ENCODE measurements at places on chromosomes 11 and 22. TPM values are rescaled to one million over a fixed set of nuclear protein-coding genes. Genes with fewer than 3 reads are reported as not detected.

The MAJIN gene
- not detected for total RNA-seq

GRCh38 chr22:30519842-30520425, 14.4 kb upstream of the SEC14L4 start:
- DNase-seq: no peak
- H3K4me1 ChIP-seq: no peaks in the 10 kb centered on the region
- H3K4me3 ChIP-seq: no peak overlapping the region
- H3K27ac ChIP-seq: no peak overlapping the region
- no peaks in the 10 kb centered on the region for H3K27me3 ChIP-seq
- H3K36me3 ChIP-seq: no peaks in the 10 kb centered on the region

- DNase-seq: no peak
- H3K4me1 ChIP-seq: no peaks in the 10 kb centered on the region
- no peak overlapping the region for H3K27ac ChIP-seq
- no peak overlapping the region for H3K4me3 ChIP-seq
- no peaks in the 10 kb centered on the region for H3K36me3 ChIP-seq
Observed at GRCh38 chr11:133570376-133570775, 38.1 kb upstream of the OPCML start.

DNA sequence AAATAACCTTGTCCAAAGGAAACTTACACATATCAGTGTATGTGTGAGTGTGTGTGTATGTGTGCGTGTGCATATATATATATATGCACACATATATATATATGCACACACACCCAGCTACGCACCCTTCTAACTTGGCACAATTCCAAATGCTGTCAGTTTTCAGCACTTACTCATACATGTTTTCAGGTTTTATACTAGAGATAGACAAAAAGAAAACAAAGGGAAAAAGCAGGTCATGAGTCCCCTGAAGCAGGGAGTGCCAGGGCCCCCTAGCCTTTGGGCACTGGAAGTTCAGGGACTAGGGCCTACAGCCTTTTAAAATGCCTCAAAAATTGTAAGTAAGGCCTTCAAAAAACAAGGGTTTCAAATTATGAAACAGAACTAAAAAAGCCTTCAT, 265.4 kb downstream of the CADM1 start:
- H3K36me3 ChIP-seq: no peaks in the 10 kb centered on the region
- H3K4me1 ChIP-seq: no peaks in the 10 kb centered on the region
- no peak overlapping the region for H3K4me3 ChIP-seq

GRCh38 chr11:19790831-19791552, 78.4 kb downstream of the NAV2 start:
- no peaks in the 10 kb centered on the region for H3K27me3 ChIP-seq
- H3K4me3 ChIP-seq: no peak overlapping the region
- no peak overlapping the region for H3K27ac ChIP-seq
- no peak for DNase-seq
- no peaks in the 10 kb centered on the region for H3K36me3 ChIP-seq
- peaks cover 19% of the 10 kb centered on the region for H3K4me1 ChIP-seq

DNA sequence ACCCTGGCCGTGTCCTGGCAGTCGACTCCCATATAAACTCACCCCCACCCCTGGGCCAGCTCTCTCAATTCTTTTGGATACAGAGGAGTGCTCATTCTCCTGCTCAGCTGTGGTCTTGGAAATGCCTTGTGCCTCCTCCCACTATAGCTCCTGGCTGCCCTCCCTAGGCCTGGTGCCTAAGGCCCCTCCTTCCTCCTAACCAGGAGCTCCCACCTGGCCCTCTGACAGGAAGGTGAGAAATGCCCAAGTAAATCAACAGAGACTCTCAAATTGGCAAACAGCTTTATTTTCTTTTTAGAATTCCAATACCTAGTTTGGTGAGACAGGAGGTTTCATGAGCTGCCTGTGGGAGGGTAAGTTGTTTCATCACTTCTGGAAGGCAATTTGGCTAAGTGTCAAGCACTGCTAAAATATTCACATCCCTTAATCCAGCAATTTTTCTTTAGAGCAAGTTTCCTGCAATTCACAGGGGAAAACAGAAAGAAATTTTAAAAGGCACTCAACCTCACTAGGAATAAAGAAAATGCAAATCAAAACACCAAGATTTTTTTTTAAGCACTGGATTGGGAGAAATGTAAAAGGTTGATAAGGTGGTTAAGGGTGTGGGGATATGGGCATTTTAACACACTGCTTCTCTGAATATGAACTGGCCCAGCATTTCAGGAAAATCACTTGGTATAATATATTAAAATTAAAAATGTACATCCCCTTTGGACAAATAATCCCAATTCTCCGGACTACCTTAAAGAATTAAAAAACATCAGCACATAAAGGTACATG, 209.7 kb upstream of the ARHGAP20 start:
- H3K27ac ChIP-seq: peak overlapping the region; percentile 59
- no peak for DNase-seq
